ENCODE measurements at places on chromosomes 3 and 15.

- DNase-seq, result no peak
These were observed 630.3 kb downstream of the NAALADL2 start for GRCh38 chr3:175489406-175489805.

- no peak for DNase-seq
These were observed 31.8 kb downstream of the P3H2 start for GRCh38 chr3:190088890-190089289.

DNA sequence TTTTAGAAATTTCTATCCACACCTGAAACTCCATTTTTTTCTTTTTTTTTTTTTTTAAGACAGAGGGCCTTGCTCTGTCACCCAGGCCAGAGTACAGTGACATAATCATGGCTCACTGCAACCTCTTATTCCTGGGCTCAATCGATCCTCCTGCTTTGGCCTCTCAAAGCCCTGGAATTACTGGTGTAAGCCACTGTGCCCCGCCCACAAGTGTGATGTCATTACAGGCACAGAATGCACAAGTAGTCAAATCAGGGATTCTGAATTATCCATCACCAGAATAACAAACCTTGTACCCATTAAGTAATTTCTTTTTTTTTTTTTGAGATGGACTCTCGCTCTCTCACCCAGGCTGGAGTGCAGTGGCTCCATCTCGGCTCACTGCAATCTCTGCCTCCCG, 1.9 kb downstream of the UQCRC1 start:
- DNase-seq, result no peak

DNA sequence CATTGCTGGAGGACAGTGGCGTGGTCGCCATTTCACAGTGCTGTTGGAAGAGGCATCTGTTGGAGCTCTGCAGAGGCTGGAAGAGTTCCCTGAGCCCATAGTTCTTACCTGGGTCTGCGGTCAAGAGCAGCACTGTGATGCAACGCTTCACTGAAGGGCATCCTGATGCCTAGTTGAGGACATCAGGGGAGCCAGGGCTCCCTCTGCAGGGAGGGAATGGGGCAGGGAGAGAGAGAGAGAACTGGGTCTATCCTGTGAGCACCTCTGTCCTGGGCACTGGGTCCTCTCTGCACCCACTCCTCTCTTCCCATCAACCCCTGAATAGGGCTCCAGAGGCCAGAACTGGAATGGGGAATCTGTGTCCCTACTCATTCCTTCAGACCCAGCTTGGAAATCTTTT, 23.9 kb upstream of the MOBP start:
- no peak for DNase-seq

GRCh38 chr3:195113048-195113447, 157.9 kb downstream of the XXYLT1 start:
- DNase-seq, result no peak

DNA sequence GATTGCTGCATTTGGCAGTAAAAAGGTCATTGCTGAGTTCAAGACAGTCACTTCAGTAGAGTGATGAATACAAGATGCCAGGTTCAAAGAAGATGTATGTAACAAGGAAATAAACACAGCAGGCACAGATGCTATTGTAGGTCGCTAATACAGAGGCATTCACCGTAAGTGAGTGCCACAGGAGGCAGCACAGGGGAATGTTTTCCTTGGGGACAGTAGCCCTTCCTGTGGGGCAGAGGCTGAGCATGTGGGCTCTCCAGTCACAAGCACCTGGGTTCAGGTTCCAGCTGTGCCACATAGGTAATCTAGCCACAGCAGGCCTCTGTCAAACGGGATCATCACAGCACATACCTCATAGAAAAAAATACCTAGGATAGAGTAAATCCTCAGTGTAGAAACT, 86.3 kb downstream of the RSL24D1 start:
- DNase-seq, result no peak

- DNase-seq, result no peak
These were observed 82.1 kb downstream of the FILIP1L start for GRCh38 chr3:100032243-100032642.

DNA sequence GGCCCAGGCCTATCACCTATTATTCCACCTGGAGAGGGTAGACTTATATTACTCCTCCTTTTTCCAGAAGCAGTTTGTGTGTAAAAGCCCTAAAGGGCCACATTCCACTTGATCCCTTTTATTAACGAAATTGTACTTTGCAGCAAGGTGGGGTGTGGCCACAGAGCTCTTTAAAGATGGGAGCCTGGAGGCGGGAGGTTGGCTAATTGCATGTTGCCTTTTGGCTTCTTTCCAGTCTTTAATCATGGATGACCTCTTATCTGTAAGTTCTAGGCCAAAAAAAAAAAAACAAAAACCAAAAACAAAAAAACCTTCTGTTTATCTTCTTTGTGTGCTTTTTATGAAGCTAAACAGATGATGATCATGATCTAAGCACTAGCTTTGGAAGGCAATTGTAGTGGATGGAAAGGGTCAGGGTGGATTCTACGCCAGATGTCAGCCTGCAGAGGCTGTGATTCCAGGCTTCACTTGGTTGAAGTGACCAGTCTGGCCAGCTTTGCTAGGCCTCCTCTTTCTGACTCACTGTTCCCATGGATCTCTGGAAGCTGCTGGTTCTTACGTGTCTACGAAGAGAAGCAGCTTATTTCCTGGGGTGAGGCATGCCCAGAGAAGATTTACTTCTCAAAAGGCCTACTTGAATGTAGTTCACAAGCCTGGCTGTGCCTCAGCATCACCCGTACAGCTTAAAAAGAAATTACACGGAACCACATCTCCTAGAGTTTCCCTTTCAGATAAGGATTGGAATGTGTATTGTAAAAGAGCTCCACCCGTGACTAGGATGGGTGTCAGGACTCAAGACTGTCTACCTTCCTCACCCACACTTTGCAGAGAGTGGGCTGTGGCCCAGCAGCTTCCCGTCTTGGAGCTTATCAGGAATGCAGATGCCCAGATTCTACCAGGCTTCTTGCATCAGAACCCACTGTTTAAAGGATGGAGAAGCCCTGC, 330.9 kb upstream of the C2CD4B start:
- DNase-seq, result no peak

GRCh38 chr15:62994975-62995681, 47.4 kb upstream of the TPM1 start:
- DNase-seq, result no peak

GRCh38 chr3:64318668-64319271, 93.5 kb upstream of the PRICKLE2 start:
- DNase-seq, result no peak

DNA sequence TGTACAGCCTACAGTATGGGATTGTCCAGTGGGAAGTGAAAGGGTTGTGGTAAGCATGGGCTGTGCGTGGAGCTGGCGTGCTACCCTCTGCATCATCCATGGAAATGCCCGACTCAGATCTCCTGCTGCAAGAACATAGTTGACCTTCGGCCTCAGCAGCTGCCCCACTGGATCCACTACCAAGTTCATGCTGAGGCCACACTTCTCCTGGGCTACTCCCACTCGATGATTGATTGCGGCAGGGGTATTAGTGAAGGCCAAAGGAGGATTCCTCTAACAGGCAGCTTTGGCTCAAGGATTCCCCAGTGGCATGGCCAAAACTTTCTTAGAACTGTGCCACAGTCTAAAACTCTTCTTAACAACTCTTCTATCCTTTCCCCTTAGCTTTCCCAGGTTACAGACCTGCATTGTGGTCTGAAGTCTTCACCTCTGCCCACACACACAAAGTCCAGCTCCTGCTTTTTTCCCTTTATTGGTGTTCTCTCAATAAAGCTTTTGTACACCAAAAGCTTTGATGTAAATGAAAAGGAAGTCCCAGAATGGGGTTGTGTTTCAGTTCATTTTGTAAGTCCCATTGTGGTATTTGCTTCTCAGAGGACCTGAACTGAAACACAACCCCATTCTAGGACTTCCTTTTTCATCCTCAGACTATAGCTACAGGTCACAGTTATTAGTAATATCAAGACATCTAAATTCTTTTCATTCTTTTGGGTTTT, 4.9 kb upstream of the TBC1D5 start:
- no peak for DNase-seq

GRCh38 chr3:171160325-171160724, 133.8 kb upstream of the SLC2A2 start:
- DNase-seq, result no peak

- DNase-seq, result peak; percentile 5
These were observed 744.0 kb upstream of the SGO1 start for GRCh38 chr3:20930034-20930433.

DNA sequence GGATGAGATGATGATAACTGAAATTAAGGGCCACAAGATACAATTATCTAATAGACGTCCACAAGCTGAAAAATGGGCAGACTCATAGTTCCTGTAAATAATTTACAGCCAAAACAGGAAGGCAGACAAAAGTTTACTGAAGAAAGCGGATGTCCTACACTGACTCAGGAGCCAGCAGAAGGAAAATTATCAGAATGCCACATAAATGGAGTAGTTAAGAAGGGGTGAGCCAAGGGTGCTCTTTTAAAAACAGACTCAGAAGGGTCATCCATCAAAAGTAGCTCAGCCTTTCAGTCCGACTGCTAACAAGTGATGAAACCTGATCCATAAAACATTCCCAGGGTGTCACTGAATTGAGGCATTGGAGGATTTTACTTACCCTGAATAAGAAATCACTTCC, 39.8 kb downstream of the TUSC7 start:
- DNase-seq, result peak; percentile 5

- DNase-seq, result no peak
These were observed 30.6 kb upstream of the FAM107A start for GRCh38 chr3:58607816-58608215.

DNA sequence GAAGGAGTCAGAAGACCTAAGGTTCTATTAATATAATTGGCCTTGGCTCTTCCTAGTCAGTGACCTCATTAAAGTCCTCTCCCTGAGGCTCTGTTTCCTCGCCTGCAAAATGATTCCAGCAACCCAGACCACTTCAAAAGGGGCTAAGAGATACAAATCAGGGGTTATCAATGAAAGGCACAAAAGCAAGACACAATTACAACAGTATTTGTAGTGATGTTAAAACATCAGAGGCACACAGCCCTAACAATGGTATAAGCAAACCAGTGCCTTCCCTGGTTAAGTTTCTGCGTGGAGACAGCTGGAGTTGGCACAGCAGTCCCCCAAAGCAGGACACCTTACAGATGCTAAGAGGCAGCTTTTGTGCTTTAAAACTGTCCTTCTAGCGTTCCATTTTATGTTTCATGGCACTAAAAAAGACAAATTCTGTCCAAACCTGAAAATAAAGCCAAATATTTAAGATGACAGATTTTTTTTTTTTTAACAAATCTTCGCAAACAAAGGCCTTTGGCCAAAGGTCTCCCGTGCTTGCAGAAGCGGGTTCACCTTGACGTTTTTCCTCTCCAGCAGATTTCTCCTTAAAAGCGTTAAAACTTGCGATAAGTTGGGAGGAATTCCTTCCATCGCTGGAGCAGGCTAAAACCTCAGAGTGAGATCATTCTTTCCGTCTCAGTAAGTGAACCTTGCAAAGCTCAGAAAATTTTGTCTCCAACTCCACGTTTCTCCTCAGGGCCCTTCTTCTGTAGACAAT, 999 bp downstream of the ZNF280D start:
- DNase-seq, result no peak

- DNase-seq, result no peak
These were observed 28.1 kb upstream of the ELP6 start for GRCh38 chr3:47541583-47542108.

- no peak for DNase-seq
These were observed 23.0 kb upstream of the FURIN start for GRCh38 chr15:90845201-90845949.

GRCh38 chr15:82174471-82175235, 87.9 kb downstream of the EFL1 start:
- DNase-seq, result no peak

DNA sequence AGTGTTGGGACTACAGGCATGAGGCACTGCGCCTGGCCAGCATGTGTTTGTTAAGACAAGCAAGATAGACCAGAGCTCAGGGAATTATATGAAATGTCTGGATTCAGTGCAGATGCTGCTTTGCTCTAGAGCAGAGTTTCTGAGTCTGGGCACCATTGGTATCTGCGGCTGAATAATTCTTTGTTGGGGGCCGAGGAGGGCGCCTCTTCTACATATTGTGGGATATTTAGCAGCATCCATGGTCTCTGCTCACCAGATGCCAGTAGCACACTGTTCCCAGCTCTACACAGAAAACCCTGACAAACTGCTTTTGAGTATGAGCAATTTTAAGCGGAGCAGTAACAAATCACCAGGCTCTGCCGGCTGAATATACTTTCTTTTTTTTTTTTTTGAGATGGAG, 3.6 kb upstream of the LDHAL6B start:
- DNase-seq, result no peak

GRCh38 chr15:89352476-89352875, 17.9 kb upstream of the POLG start:
- no peak for DNase-seq

DNA sequence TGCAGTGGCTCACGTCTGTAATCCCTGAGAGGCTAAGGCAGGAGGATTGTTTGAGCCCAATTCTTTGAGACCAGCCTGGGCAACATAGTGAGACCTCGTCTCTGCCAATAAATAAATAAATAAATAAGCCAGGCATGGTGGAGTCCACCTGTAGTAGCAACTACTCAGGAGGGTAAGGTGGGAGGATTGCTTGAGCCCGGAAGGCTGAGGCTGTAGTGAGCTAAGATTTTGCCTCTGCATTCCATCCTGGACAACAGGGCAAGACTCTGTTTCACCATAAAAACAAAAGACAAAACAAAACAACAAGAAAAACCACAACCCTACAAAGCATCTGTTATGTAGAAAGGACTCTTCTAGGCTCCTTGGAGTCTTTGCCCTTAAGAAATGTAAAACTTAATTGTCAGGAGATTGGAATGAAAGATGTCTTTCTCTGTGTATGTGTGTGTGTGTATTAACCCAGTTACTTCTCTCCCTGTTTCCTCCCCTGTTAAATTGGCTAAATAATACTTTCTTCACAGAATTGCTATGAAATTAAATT, 9.5 kb downstream of the NECTIN3 start:
- DNase-seq, result no peak

DNA sequence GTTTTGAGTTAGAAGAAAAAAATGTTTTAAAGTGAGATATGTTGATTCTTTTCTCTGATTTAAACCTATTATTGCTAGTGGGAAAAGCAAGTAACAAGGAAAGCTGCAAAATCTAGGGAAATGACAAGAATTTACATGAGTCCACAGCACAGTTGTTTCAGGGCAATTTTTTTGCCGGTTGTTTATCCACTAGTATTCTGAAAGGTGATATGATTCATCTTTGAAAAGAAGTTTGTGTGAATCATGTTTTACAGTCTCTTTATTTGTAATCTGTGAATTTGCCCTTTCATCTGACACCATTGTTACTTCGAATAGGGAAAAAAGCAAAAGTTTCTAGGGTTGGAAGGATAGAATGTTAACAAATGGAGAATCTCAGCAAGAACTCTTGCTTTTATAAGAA, 894.7 kb downstream of the OTOL1 start:
- DNase-seq, result no peak

DNA sequence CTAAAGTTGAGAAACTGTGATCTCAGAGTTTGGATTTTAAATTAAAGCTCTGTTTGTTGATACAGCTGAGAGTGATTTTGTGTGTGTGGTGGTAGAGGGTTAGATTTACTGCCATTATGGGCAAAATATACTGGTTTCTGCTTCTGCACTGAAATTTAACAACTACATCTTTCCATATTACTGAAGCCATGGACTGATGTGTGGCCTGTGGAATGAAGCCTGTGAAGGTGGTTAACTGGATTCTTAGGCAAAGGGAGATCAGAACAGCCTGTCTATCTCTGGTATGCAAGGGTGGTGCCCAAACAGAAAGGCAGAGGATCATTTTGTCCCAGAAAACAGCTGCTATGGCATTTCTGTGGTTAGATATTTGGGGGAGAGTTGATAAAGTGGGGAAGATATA, 297.3 kb upstream of the THBS1 start:
- DNase-seq, result no peak
